ENCODE measurements at places on chromosomes 7 and 10.

DNA sequence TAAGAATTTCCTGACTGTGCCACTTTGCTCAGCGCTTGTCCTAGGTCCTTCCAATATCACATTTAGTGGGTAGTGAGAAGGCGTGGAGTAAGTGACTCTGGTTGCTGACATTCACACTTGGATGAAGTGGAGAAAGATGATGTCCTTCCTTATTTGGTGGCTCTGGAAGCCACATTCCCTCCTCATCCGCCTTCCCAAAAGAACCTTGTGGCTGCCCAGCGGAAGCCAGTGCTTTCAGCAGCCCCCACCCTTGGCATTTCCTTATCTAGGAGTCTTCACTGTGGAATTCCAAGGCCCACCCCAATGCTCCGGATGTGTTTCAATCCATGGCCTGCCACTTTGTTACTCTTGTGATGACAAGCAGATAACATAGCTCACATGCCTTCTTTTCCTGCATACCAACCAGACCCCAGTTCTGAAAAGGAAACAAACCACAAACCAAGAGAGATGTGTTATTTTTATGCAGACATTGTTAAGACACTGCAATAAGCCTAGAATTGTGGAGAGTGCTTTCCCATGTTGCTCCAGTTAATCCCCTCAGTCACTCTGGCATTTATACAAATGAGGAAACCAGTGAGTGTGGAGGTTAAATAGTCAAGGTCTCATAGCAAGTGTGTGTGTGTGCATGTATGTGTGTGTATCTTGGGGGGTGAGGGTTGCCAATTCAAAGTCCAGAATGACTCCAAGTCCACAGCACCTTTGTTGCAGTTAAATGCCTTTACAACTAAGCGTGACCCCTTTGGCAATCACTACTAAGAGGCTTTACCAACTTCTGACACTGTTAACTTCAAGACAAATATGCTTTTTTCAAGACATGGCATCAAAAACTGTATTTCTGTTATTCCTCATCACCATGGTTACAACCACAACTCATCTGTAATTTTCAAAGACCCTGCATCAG is 10.3 kb upstream of the ANKRD1 start:
- DNase-seq: no peak

- no peak for DNase-seq
Observed at GRCh38 chr10:133125901-133126300, 34.1 kb upstream of the KNDC1 start.

DNA sequence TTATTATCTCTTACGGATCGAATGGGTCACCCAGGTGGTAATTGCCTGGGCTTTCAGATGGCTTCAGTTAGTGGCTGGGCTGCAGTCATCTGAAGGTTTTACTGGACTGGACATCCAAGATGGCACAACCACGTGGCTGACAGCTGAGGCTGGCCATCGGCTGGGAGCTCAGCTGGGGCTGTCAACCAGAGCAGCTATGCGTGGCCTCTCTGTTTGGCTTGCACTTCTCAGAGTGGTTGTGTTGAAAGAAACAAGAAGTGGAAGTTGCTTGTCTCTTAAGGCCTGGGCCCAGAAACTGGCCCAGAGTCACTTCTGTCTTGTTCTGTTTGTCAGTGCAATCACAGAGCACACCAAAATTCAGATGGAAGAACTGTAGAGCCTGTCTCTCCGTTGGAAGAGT is 5.7 kb upstream of the GDI2 start:
- DNase-seq: no peak

DNA sequence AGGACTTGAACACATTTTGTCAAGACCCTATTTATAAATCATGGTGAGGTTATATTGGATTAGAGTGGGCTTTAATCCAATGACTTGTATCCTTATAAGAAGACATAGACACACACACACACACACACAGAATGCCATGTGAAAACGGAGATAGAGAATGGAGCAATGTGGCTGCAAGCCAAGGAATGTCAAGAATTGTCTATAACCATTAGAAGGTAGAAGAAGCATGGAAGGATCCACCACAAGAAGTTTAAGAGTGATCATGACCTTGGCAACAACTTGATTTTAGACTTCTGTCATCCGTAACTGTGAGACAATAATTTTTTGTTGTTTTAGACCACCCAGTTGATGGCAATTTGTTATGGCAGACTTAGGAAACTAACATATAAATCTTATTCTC is 514.2 kb downstream of the TFEC start:
- DNase-seq: no peak

DNA sequence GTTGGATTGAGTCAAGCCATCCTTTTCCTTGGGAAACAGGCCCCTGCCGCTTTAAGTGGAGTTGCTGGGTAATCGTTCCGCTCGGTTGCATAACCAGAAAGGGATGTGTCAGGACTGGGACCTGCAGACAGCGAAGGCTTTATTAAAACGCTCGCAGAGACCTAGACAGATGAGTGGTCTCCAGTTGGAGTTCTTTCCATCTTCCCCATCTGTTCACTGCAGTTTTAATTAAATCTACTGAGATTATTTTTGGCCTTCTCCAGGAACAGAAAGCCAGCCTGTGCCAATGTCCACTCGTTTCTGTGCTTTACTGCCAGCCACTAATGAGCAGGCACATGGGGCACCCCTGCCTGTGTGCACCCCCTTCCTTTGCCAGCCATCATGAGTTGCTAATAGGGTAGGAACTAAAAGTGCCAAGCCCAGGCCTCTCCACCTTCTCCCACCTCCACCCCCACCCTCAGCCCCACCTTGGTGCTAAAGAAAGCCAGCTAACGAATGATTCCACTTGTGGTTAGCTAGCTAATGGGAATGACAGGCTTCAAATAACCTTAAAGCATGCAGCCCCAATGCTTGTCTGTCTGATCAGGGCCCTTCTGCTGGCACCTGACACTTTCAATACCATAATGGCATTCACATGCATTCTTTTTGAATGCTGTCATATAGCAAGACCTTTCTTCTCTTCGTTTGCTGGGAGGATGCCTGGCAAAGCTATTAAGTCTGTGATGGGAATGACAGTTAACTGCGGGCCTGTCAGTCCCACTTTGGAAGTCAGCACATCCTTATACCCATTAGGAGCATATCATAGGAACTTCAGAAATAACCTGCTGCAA is 556.8 kb upstream of the GALNT17 start:
- DNase-seq: peak; percentile 72

Measured in D341Med (cell line).